Stimulated activated CD4-positive, alpha-beta T cell treated with anti-CD3 and anti-CD28 coated beads, TNF-alpha, amount 100 ng/mL, for 1 hour (primary cell): ENCODE measurements at places on chromosomes 4 and X.

DNA sequence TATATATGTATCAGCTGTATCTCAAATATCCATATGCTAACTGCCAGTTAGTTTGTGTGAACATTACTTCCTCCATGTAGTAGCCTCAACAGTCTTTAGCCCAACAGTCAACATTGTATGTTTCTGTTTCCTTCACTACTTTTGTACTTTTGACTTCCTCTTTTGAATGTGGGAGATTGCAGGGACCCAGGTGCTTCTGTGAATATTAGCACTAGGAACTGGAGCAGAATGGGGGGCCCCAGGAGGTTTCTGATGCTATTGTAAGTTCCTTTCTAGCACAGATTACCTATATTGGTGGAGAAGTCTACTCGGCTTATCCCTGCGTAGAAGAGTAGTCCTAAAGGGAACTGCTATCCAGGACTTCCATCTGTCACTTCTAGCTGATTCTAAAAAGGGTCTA, 2.3 kb downstream of the PLAC8 start:
- no peak for DNase-seq

GRCh38 chr4:59770601-59771264, 1429.4 kb upstream of the ADGRL3 start:
- DNase-seq = no peak

- no peak for DNase-seq
These were observed 50.0 kb downstream of the SLC7A11 start for GRCh38 chr4:138192113-138192512.

DNA sequence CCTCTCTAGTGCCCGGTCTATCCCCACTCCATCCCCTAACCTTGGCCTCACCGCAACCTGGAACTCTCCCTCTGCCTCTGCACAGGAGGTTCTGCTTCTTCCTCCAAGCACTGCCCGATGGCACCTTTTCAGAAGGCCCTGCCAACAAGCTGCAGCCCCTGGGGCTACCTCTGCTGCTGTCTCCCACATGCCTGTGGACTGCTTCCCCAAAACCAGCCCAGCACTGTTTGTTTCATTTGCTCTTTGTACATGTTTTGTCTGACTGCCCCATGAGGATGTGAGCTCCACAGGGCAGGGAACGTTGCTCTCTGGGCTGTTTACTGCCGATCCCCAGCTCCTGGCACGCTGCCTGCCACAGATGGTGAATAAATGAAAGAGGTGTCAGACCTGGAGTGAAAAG, 85.4 kb downstream of the INTS6L start:
- no peak for DNase-seq
